ENCODE measurements at places on chromosomes 4 and X.

- no peak for DNase-seq
These were observed 22.1 kb downstream of the UBE2K start for GRCh38 chr4:39719804-39720580.

- DNase-seq: peak; percentile 55
These were observed 7.6 kb downstream of the FAT4 start for GRCh38 chr4:125322366-125322730.

GRCh38 chr4:65669111-65670019, 924 bp downstream of the EPHA5 start:
- DNase-seq: peak; percentile 9

- no peak for DNase-seq
These were observed 29.9 kb upstream of the GPC4 start for GRCh38 chrX:133444952-133445831.

DNA sequence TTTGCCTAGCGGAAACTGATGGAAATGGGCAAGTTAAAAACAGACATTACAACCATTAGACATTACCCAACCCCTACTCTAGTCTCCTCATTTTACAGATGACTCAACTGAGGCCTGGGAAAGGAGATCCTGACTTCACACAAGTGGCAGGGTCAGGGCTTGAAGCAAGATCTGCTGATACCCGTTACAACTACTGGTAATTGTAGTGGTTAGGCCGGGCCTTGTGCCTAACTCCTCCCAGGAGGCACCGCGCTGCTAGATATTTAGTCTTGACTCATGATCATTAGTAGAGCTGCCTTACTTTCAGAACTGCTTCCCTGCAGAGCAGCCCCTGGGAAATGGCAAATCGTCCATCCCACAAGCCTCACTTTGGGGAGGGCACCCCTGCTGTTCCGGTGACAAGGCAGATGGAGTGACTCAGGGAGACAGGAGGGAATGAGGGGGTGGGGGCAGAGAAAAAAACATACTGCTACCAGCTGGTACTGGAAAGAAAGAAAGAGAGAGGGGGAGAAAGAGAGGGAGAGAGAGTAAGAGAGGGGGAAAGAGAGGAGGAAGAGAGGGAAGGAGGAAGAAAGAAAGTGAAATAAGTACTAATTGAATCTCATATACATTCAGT, 12.2 kb downstream of the ARHGEF6 start:
- DNase-seq: peak; percentile 84

GRCh38 chrX:24014388-24015018, 12.5 kb downstream of the KLHL15 start:
- no peak for DNase-seq

- DNase-seq: no peak
These were observed 51.5 kb upstream of the TRIM2 start for GRCh38 chr4:153152501-153153338.

Data from fibroblast of skin of abdomen (primary cell).